ENCODE measurements at places on chromosomes 12 and 14.

DNA sequence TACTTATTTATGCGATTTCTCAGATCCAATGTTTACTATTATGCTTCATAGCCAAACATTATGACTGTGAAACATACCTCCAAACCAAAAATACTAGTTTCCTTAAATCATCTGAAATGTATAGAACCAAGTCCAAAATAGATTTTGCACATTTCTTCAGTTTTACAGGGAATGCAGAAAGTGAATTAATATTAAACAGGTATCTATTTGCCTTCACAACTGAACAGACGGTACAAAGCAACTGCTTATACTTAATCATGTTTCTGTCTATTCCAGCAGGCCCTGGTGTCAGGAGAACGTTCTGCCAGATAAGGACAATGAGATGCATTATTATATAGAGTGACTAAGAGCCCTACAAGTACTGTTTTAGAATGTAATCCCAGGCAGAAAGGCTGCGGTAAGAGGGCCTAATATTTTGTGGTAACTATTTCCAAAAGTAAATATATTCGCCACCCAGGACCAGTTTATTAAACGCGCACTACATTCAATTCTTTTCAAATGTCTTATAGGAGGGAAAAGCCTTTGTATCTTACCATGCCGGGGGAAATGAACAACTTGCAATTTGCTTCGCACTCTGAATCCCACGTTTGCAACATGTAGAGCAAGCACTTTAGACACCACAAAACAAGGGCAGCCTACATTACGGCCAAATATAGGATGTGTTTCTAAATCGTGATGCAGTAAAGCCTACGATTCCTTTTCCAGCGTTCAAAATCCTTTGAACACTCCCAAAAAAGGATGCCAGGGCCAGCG lies 1.5 kb downstream of the CORO1C start:
- no peak for DNase-seq

DNA sequence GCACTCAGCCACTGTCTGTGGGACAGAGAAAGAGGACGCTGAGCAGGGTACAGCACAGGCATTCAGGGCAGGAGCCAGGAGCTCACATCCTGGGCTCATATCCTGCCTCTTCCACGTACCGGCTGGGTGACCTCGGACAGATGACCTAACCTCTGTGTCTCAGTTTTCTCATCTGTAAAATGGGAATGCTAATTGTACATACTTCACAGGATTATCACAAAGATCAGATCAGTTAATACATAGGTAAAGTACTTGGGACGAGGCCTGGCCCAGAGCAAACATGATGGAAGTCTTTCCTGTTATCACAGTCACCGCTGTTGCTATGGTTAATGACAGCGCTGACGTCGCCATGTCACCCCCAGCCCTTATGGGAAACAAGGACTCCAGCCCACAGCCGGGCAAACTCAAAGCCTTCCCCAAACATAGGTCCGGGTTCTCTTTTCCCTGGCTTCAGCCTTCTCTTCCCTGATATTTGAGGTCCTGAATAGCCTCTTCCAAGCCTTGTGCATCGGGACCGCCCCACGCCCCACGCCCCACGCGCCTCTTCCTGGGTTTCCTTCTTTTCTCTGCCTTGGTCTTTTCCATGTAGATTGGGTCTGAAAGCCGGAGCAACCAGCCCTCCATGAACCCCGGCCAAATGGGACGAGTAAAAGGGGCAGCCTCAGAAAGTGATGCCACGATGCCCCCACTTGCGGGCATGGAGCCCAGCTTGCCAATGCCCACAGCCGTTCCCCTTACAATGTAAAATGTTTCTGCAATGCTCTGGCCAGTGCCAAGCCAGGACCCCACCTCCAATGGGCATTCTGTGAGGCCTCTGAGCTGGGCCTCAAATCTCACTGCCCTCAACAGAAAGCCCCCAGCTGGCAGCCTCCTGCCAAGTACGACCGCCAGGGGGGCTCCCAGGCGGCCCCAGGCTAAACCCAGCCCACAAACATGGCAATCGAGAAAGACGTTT lies 125.4 kb downstream of the RFLNA start:
- no peak for DNase-seq

- DNase-seq = no peak
Observed at GRCh38 chr14:42855085-42855484, 1248.4 kb downstream of the LRFN5 start.

DNA sequence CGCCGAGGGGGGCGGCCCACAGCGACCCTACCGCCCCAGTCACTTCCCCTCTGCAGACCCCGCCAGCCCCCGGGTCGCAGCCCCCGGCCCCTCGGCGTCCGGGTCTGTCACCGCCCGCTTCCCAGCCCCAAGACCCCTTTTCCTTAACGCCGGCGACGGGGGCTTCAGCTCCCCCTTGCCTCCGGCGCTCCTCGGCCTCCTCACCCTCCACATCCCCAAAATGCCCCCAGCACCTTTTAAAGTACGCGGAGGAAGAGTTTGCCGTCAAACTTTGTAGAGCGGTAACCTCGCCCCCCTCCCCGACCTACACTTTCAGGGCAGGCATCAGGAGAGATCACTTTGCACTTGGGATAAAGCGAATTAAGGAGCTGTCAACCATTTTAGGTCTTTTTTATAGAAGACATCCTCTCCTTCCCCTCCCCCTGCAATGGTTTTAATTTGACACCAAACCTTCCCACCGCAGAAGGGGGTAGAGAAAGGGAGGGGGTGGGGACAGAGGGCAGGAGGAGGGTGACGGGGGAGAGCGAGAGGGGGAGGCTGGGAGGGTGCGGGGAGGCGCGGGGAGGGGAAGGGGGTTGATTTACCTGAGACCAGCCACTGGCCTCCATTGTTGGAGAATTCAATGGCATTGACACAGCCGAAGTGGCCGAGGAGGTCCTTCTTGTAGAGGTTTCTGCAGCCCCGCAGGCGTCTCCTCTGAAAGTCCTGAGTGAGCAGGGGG lies 578 bp downstream of the DCAF5 start:
- DNase-seq = no peak

GRCh38 chr12:65631621-65632111 lies 192.6 kb upstream of the HMGA2 start:
- DNase-seq = no peak

GRCh38 chr14:58138714-58139482 lies 13.1 kb downstream of the ARMH4 start:
- DNase-seq = no peak

- peak; percentile 80 for DNase-seq
Observed at GRCh38 chr12:106760184-106760531, 14.3 kb upstream of the RIC8B start.

DNA sequence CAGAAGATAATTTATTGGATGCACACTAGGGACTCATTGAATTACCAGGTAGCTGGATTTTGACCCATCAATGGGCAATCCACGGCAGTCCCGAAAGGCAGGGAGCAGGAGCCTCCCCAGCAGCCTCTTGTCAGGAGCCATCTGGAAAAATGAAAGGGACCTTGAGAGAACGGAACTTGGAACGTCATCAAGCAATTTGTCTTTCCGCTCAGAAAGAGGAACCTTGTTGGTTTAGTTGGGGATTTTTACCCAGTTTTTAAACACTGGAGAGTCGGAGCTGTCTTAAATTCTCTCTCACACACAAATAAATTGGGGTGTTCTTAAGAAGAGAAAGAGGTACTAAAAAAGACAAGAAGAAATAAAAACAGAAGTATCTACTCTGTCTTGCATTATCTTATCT lies 1351.7 kb upstream of the TMEM132C start:
- DNase-seq = no peak

- no peak for DNase-seq
Observed at GRCh38 chr14:87869619-87870583, 123.1 kb downstream of the GALC start.

DNA sequence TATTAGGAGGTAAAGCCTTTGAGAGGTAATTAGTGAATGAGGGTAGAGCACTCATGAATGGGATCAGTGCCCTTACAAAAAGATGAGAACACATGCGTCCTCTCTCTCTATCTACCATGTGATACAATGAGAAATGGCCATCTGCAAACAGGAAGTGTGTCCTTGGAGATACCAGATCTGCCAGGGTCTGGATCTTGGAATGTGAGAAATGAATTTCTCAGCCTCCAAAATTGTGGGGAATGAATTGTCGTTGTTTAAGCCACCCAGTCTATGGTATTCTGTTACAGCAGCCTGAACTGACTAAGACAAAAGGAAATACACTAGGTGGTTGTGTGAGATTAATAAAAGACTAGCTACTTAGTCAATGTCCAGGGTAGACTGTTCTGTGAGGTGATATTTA lies 366.6 kb downstream of the NELL2 start:
- DNase-seq = no peak

- no peak for DNase-seq
Observed at GRCh38 chr12:115936997-115937916, 340.2 kb downstream of the MED13L start.

DNA sequence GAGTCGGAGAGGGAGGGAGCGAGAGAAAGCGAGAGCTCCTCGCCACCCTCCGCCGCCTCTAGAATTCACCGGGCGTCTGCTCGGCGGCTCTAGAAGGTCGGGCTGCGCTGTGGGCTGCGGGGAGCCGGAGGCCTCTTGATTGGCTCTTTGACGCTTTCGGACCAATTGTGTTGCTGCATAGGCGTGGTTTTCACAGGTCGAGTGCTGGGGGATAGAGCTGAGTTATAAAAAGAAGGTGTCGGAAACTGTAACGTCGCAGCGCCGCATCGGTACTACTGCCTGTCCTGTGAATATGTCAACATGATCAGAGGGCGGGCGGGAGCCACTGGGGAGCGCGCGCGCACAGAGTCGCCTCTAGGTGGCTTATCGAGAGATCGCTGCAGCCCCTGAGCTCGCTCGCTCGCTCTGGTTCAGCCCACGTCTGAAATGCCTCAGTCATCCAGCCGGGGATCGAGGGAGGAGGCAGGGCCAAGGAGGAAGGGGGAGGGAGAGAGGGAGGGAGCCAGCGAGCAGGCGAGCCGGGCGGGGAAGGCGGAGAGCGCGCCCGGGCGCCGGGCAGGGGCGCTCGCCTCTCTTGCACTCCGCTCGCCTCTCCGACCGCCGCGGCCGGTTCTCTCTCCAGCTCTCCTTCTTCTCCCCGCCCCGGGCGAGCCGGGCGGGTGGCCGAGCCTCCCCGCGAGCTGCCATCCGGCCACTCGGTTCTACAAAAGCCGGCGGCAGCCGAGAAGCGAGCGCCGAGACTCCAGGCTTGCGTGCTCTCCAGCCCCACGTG lies at the start of gene TBX3:
TBX3 (minus strand) TSS at position 78 of the 772 bp plus-strand sequence. CDS start 975 bp downstream, outside the sequence.
- peak; percentile 99 for DNase-seq

DNA sequence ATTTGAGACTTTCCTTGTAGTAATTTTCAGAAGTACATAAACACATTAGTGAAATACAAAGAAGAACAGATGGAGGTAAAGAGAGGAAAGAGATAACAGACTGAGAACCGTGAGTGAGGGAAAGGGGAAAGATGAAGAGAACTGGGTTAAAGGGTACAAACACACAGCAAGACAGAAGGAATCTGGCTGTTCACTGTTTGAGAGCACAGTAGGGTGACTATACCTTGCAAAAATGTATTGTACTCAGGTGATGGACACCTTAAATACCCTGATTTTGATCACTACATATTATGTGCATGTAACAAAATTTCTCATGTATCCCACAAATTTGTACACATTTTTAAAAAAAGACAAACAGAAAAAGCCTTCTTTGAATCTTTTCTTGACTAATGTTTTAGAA lies 2.7 kb upstream of the TRHDE start:
- no peak for DNase-seq

GRCh38 chr12:66132408-66132807 lies 1.9 kb upstream of the LLPH start:
- no peak for DNase-seq

GRCh38 chr12:109797905-109798669 lies 35.1 kb downstream of the TRPV4 start:
- DNase-seq = no peak

DNA sequence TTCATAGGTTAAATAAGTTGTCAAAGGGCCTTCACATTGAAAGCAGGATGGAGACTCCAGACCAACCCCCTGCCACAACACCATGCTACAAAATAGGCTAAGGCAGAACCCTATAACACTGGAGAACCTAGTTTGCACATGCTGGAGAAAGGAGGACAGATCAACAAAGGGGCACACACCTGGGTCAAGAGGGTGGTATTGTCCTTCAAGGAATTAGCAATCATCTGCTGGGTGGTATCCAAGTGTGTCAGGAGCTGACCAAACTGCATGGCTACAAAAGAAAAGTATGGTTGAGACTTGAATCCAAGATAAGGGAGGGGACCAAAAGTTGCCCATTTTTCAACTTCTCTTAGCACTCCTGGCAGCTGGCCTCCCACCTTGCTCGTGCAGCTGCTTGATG lies 9.2 kb downstream of the MBD6 start:
- DNase-seq = no peak

DNA sequence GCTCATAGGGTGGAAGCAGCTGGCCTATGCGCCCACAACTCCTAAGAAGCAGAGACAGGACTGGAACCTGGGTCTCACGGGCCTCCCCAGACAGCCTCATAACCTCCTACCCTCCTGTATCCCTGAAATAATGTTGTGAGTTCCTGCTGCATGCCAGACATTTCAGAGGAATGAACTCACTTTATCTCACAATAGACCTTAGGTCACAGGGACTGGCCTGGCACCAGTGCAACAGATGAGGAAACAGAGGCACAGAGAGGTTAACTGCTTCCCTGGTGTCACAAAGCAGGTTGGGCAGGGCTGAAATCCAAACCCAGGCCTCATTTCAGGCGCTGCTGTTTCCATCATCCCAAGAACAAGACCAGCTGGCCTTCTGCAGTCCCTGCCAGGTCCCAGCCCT lies 5.3 kb downstream of the PHETA1 start:
- no peak for DNase-seq

GRCh38 chr14:23013054-23013748 lies 3.3 kb upstream of the C14orf93 start:
- DNase-seq = no peak

DNA sequence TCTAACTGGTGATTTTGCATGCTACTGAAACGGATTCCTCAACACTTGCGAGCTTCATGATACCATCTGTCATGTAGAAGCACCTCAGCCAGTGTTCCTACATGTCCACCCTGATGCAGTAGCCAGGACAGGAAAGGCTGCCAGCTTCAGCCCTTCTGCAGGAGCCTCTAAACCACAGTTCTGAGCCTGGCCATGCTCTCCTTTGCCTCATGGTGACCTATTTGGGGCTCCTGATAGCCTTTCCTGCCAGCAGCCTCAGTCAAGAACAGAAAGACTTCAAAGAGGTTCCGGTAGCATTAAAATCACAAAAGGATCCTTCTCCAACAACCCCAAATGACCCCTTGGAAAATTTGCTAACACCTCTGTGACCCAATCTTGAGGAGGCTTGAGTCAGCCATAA lies 96.0 kb downstream of the CNTN1 start:
- no peak for DNase-seq

- peak; percentile 90 for DNase-seq
Observed at GRCh38 chr14:64704143-64704742, at the start of gene PLEKHG3. Gene PLEKHG3, plus strand, starts transcription at chr14:64704424. Its CDS starts 23,208 bp downstream, at chr14:64727632.

- DNase-seq = peak; percentile 63
Observed at GRCh38 chr12:108768591-108769500, 37.5 kb upstream of the CORO1C start.

DNA sequence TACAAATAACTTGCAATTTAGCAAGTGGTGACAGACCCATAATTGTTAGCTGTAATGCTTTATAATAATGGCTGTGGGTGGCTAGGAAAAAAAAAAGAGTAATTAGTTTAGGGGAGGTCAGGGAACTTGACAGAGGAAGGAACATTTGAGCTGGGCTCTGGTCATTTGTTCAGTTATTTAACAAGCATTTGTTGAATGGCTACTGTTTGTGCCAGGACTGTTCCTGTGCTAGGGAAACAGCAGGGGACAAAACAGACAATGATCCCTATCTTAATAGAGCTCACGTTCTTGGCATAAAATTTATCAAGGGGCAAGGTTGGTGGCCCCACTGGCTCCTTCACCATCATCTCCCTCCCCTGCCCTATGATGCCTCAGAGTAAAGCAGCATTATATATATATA lies 18.5 kb downstream of the CHST11 start:
- no peak for DNase-seq

GRCh38 chr14:39765676-39766075 lies 333.4 kb upstream of the FBXO33 start:
- DNase-seq = no peak

GRCh38 chr12:109330282-109331230 lies 17.1 kb upstream of the MYO1H start:
- DNase-seq = no peak
